ENCODE measurements at places on chromosomes 7 and 10. TPM values are rescaled to one million over a fixed set of nuclear protein-coding genes. Genes with fewer than 3 reads are reported as not detected.

The KLF14 gene
- not detected for total RNA-seq

The TFPI2 gene
- total RNA-seq, result 202 TPM

The TAF5 gene
- 5.4 TPM for total RNA-seq

The PNLIPRP3 gene
- not detected for total RNA-seq

The SFTPA1 gene
- not detected for total RNA-seq

The P4HA1 gene
- total RNA-seq, result 54.1 TPM

The OR13A1 gene
- not detected for total RNA-seq

The SYNPO2L gene
- not detected for total RNA-seq

The CDC123 gene
- 148 TPM for total RNA-seq

The MYOZ1 gene
- total RNA-seq, result not detected

The AUTS2 gene
- total RNA-seq, result 0.69 TPM

The LLCFC1 gene
- not detected for total RNA-seq

The CDK14 gene
- 1.0 TPM for total RNA-seq

The NEUROG3 gene
- not detected for total RNA-seq

Measured in dermis lymphatic vessel endothelial cell (primary cell).